CD14-positive monocyte (primary cell): ENCODE measurements at places on chromosomes 12 and 14.

DNA sequence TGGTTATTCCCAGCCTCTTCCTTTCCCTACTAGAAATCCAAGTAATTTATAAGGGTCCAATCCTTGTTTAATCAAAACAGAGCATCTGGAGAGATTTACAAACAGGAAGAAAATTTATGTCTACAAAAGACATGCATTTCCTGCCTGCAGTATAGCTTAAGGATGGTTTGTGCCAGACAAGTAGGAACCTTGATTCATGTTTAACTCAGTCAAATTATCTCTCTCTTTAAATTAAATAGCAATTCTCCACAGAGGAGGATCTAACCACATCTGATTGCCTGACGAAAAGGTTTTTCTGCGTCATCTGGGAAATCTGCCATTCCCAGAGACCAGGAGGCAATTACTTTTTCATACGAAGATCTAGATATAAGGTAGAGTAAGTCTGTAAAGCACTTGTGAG is 105.2 kb downstream of the ZFC3H1 start:
- DNase-seq: no peak

DNA sequence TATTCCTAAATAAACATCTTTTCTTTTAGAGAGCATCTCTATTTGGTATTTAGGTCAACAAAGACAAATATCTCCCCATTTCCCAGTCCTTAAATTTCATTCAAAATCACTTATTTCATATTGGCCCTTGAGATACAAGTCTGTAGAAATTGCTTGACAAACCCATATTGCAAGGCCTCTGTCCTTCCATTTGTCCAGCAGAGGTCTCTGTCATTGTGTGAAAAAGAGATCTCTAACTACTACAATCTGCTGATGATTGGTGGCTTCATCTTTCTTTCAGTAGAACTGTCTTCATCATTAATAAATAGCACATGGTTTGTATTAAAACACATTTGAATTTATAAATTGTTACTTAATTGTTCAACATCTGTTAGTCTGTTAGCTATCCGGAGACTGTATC is 252.6 kb downstream of the ACSS3 start:
- no peak for DNase-seq

GRCh38 chr14:59849411-59850130 is 21.0 kb downstream of the RTN1 start:
- DNase-seq: peak; percentile 69

DNA sequence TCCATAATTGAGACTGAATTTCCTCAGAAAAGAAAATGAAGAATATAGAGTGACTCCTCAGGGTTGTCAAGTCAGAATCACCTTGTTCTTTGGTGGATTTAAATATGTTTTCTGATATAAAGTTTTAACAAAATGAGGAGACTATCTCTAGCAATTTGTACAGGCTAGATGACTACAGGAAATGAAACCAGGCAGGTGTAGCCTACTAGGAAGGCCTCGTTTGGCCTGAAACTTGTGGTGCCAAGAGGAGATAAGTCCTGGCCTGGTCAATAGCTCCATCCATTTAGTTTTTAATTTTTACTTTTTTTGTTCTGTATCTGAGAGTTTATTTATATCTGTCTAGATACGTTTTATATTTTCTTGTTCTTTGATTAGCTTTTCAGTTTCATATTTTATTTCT is 41.5 kb downstream of the SNAPC1 start:
- no peak for DNase-seq

GRCh38 chr12:101596172-101596571 is 1.4 kb downstream of the MYBPC1 start:
- no peak for DNase-seq

- DNase-seq: no peak
These were observed 405.2 kb upstream of the FLRT2 start for GRCh38 chr14:85124631-85125290.

DNA sequence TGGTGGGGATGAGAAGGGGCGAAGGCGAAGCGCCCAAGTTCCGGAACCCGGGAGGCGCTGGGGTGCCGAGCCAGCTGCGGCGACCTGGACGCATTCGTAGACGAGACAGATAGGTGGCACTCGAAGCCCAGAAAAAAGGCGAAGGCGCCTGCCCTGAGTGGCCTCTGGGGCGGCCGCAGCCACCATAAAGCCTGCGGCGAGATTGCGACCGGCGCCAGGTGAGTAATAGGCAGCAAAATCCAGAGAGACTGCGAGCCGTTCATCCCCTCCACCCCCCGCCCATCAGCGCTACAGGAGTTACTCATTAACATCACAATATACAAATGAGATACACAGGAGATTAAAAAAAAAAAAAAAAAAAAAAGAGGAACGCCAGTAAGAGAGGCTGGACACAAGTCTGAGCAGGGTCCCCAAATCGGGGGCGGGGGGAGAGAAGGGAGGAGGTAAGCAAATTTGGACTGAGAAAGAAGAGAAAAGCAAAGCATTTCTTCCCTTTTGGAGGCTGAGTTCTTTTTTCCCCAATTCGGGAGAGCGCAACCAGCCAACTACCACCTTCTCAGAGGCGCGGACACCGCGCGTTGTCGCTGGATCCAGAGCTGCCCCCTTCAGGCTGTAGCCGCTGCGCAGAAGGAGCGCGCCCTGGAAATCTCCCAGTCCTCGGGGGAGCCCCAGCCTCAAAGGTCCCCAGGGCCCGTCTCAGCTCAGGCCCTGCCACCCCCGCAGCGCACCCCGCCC is 15.7 kb downstream of the TBX3 start:
- DNase-seq: no peak

GRCh38 chr12:120978296-120979219 is at the start of gene HNF1A:
TSS of gene HNF1A (plus strand) at chr12:120978543. CDS start at chr12:120978769, 226 bp downstream.
- DNase-seq: no peak

GRCh38 chr12:107159384-107159900 is 66.1 kb upstream of the CRY1 start:
- no peak for DNase-seq

- DNase-seq: no peak
These were observed 222.4 kb downstream of the GLT1D1 start for GRCh38 chr12:129075460-129076208.

DNA sequence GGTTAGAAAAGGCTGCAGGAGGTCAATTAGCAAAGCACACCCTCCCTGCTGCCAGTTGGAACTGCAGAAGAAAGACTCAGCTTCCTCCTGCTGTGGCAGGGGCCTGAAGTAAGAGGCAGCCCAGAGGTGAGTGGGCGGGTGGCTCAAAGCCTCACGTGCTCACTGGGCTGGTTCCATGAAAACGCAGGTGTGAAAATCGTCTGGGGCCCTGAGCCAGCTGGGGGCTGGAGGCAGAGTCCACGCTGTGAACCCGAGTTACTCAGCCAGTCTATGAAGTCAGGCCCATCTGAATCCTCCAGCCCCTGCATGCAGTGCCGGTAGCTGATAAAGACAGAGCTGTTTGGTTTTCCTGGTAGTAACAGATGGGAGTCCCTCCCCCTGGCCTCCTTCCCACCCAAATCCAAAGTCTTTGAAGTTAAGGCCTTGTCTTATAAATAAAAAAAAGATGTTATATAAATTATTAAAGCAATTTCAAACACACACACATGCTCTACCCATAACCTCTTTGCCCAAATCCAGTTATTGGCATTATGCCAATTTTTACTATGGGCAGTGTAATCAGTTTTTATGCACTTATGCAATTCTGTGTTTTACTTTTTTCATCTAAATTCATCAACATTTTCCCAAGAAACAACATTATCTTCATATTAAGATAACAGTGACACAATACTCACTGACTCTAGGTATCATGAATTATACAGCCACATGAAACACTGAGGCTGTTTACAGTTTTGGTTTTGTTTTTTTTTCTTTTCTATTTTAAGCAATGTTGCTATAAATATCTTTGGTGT is 57.9 kb upstream of the PNMA1 start:
- DNase-seq: no peak

DNA sequence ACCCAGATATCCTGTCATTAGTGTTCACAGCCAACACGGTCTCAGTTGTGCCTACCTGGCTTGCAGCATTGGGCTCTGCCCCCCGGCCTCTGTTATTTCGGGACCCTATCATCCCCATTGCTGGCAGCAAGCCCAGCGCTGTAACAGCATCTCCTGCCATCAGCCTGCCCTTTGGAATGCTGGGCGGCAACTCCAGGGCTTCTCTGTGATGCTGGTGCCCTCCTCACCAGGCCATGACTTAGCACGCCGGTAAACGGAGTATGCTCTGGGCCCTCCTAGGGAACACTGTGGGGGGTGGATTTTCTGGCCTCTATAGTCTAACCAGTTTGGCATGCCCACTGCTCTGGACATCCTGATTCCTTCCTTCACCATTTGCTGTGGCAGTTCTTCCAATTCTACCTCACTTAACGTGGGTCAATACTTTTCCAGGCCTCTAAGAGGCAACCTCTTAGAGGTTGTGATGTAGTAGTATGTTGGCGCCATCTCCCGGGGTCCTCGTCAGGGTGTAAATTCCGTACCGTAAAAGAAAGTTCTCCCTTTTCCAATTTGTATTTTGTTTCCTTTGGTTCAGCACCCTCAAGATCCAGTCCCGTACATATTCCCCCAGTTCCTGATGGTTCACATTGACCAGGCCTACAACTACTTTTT is 80.0 kb downstream of the SINHCAF start:
- no peak for DNase-seq

GRCh38 chr14:33762161-33762851 is 188.6 kb downstream of the EGLN3 start:
- no peak for DNase-seq

- DNase-seq: no peak
These were observed 587.7 kb downstream of the C12orf50 start for GRCh38 chr12:87441511-87441910.
